ENCODE measurements at places on chromosomes 7 and 10.
A peak's percentile ranks its signal among the peaks of the same experiment; 100 is the strongest.

DNA sequence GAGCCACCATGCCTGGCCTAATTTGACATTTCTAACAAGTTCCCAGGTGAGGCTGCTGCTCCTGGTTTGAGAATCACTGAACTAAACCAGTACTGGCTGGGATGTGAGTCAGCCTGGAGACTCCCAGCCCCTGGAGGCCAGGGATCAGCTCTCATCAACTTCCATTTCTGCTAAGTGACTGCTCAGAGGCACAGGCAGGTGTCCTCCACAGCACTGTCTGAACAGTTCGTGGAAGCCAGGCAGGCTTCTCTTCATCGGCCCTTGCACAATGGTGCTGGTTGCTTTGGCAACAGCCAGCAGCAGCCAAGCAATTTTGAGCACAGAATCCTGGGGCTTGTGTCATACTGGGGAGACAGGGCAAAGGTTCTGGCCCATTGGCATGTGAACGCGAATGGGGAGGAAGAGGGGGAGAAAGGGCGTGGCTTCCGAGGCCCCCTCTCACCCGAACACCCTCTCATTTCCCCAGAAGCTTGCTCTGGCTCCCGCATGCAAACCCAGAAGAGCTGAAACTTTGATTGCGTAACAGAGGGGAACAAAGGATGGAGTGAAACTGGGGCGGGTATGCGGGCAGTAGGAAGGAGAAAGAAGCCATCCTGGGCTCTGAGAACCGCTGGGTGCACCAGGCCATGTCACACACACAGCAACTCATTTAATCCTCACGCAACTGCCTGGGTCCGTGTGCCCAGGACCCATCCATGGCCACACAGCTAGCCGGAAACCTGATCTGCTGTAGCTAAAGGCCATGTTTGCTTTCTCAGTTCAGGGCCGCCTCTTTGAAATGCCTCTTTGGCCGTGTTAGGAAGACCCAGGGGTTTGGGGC is 9.0 kb upstream of the POR start:
- DNase-seq: no peak

DNA sequence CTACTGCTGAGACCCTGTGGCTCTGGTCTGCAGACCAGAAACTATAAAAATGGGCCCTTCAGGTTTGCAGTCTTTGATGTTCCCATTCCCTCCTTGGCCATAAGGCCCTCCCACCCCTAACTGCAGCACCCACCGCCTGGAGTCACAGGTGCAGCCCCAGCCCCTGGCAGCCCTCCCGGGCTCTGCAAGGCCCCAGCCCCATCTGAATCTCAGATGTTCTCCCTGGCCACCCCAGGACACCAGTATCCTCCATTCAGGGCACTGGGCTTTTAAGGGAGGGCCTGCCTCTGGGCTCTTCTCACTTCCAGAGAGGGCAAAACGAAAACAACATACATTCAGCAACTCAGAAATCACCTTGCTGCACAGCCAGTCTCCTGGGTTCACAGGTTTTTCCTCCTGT is 107.7 kb upstream of the RET start:
- no peak for DNase-seq

- no peak for DNase-seq
Measured at GRCh38 chr7:121084748-121085336, 96.3 kb downstream of the CPED1 start.

- no peak for DNase-seq
Measured at GRCh38 chr7:142231716-142232115, 26.1 kb downstream of the PRSS58 start.

- no peak for DNase-seq
Measured at GRCh38 chr7:73715648-73716317, 3.7 kb downstream of the STX1A start.

GRCh38 chr7:104487642-104488041 is 159.2 kb downstream of the LHFPL3 start:
- DNase-seq: no peak

GRCh38 chr7:44978511-44979366 is at the start of gene MYO1G:
MYO1G (minus strand) TSS chr7:44979015; CDS start chr7:44978961, 54 bp downstream.
- peak; percentile 60 for DNase-seq

- DNase-seq: no peak
Measured at GRCh38 chr7:84144935-84145334, 49.7 kb downstream of the SEMA3A start.
